Dorsolateral prefrontal cortex (tissue), 122 donors: ENCODE measurements at places on chromosomes 11 and 22. TPM values are rescaled to one million over a fixed set of nuclear protein-coding genes. Genes with fewer than 3 reads are reported as not detected.

Gene NAA40
- 23.7 TPM for total RNA-seq

Gene SLC25A18
- 88.2 TPM for total RNA-seq

Gene OR6A2
- total RNA-seq = 0.81 TPM

Gene GLYAT
- total RNA-seq = 0.78 TPM

Gene CRYBB3
- not detected for total RNA-seq

Gene DDTL
- total RNA-seq = 0.76 TPM

Gene MRGPRX4
- total RNA-seq = not detected

Gene MS4A15
- not detected for total RNA-seq

Gene OR56A1
- total RNA-seq = not detected

Gene RAB38
- total RNA-seq = 0.90 TPM
